ENCODE measurements at places on chromosomes 1 and 21.
A peak's percentile ranks its signal among the peaks of the same experiment; 100 is the strongest.

- no peak for DNase-seq
These were observed 3.1 kb upstream of the KRTAP21-1 start for GRCh38 chr21:30758306-30758705.

GRCh38 chr1:53197291-53198200, 922 bp downstream of the CPT2 start:
- DNase-seq, result no peak

DNA sequence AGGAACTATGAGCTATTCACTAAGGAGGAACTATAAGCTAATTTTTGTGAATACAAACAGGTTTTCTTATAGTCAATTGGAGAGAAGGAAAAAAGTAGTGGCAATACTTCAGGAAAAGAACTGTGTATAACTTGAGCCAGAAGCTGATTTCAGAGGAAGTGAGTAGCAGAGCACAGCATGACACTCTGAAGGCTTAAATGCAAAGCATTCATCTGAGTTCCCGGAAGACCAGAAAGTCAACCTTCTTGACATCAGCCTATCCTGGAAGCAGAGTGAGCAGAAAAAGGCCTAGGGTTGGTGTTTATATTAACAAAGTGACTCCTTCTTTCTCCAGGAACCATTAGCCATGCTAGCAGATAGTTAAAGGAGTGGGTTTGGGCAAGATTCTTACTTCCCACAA, 545.2 kb downstream of the MRPL39 start:
- no peak for DNase-seq

GRCh38 chr1:24304763-24305162, 14.4 kb upstream of the GRHL3 start:
- DNase-seq, result no peak

DNA sequence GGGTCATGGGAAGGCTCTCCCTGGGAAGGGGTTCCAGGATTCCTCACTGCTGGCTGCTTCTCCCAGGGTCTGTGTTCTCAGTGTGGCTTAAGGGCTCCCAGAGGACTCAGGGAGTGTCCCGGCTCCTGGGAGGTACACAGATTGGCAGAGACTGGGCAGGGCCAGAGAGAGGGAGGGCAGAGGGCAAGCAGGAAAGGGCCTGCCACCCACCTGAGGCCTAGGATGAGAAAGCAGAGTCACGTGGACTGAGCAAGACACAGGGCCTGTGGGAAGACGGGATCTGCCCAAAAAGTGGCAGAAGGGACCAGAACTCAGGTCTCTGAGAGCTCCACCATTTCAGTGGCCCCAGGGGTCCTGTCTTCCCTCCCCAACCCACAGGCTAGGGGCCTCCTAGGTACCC, 871 bp downstream of the SLFNL1 start:
- no peak for DNase-seq

- no peak for DNase-seq
These were observed 125.9 kb downstream of the RGS21 start for GRCh38 chr1:192442736-192443135.

DNA sequence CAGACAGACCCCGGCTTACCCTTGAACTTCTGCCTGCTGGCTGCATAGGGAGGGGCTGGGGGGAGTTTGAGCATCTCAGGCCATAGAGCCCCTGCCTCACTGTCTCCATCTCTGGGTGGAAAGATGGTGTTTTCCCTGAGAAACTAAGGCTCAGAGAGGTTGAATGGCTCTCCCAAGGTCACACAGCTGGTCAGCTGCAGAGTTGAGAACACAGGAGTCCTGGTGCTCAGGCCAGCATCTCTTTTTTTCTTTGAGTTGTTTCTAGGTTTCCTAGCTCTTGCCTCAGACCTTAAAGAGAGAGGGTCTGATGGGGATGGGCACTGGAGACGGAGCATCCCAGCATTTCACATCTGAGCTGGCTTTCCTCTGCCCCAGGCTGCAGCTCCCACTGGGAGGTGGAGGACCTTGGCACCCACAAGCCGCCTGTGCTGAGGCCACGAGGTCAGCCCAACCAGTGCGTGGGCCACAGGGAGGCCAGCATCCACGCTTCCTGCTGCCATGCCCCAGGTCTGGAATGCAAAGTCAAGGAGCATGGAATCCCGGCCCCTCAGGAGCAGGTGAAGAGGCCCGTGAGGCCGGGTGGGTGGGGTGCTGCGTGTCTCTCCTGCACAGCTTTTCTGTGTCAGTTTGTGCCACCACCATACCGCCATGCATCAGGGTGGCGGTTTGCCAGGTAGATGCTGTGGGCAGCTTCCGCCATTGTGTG, 21.8 kb downstream of the PCSK9 start:
- no peak for DNase-seq

DNA sequence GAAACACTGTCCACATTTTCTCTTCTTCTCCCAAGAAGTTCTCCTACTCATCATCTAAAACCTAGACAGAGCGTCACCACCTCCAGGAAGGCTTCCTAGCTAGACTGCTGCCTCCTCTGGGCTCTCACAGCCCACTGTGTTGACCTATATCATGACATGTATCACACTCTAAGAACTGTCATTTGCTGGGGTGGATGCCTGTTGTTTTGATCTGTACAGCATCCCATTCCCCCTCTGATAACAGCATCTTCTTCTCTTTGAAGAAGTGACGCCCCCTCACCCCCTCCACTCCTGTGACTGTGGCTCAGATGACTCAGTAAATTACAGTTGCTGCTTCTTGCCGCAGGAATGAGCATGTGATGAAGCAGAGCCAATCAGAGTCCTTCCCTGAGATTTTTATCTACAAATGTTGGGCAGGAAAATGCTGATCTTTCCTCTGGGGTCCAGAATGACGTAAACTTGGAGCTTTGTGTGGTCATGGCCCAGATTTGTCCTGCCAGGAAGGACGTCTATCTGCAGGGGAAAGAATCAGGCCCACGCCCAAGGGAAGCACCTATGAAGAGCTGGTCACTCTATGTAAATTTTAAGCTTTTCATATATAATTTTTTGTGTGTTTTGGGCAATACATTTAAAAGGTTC, 28.0 kb upstream of the FOXO6 start:
- no peak for DNase-seq

GRCh38 chr1:100266741-100267140, 725 bp downstream of the RTCA start:
- no peak for DNase-seq

GRCh38 chr1:58545591-58546519, 671 bp downstream of the OMA1 start:
- DNase-seq, result peak; percentile 90

DNA sequence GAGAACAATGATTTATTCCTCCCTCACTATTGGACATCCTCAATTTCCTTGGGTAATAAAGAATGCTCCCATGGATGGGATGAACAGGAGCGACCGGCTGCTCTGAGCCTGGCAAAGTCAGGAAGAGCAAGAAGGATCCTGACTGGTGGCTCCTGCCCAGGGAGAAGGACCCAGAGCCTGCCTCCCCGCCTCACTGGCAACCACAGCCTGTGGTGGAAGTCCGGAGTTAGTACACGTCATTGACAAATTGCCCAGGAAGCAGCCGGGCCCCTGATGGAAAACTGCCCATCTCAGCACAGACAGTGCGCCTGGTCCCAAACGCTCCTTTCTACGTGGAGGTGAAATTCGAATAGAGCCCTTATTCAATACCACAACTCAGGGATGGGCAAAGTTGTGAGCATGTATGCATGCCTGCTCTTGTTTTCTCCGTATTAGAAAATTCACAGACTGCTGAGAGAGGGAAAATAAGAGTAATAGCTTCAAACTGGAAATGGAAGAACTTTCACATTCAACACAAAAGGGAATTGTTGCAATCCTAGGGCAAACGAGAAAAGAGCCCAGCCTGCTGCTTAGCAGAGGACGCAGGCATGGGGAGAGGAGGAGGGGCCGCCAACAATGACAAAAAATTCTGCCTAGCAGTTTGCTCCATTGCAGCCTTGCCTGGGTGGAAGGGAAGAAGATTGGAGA, 397.1 kb upstream of the VAMP3 start:
- DNase-seq, result peak; percentile 69

GRCh38 chr1:36471830-36472641, 7.9 kb upstream of the MRPS15 start:
- DNase-seq, result no peak

GRCh38 chr1:91752324-91752723, 133.6 kb downstream of the TGFBR3 start:
- no peak for DNase-seq

GRCh38 chr1:77834771-77835334, 53.6 kb upstream of the NEXN start:
- DNase-seq, result no peak

DNA sequence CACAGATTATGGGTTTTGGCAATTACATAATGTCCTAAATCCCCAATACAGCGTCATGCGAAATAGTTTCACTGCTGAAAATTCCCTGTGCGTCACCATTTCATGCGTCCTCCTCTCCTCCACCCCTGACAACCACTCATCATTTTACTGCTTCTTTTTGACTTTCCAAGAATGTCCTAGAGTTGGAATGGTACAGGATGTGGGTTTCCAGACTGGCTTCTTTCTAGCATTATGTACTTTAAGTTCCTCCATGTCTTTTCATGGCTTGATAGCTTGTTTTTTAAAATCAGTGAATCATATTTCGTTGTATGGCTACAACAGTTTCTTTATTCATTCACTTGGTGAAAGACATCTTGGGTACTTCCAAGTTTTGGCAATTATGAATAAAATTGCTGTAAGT, 7.4 kb downstream of the NBPF3 start:
- DNase-seq, result no peak

DNA sequence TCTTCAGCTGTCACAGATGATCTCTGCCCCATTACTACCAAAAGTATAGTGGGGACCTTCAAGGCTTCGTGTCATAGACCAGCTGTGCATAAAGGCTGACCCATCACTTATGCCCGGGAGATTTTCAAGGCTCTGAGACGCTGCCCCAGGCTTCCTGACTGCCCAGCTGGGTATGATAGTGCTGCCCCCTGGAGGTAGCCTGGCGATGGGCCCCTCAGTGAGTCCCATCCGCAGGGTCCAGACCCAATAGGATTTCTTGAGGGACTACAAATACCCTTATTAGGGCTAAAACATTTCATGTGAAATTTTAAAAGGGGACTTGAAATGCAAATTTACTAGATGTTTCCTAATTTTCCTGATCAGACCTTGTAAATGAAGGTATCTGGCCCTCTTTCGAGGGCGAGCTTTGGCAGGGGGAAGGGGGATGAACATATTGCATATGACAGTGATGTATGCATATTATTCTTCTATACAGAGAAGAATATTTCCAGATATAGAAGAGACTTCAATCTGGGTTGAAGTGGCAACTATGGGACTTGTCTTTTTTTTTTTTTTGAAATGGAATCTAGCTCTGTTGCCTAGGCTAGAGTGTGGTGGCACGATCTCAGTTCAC, 11.7 kb upstream of the FCMR start:
- no peak for DNase-seq

DNA sequence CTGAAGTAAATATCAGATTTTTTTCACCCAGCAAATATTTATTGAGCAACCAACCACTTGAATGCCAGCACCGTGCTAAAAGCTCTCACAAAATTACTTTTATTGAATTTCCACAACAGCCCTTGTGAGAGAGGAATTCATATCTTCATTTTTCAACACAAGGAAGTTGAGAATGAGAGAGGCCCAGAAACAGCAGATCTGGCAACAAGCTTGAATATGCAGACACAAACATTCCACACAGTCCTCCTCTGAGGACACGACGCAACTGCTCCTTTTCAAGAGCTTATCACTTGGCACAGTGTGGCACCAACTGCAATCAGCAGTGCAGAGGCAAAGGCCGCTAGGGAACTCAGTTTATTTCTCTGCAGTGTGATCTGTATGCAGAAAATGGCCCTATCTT, 32.2 kb upstream of the IFNAR2 start:
- DNase-seq, result no peak

DNA sequence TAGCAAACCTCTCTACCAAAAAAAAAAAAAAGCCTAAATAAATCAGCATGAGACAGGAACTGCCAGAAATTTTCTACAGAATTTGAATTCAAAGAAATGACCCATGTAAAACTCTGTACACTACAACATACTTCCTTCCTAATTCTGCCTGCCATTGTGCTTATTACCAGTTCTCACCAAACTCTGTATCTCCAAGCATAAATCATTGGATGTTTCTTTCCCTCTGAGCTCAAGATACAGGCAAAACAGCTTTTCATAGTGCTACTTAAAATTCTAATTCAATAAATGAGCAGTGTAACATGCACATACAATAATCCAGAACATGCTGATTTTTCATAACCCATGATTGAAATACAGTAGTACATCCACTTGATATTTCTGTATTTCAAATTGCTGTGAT, 87.0 kb downstream of the EIF4G3 start:
- DNase-seq, result no peak

GRCh38 chr1:37038227-37039093, 4.1 kb upstream of the GRIK3 start:
- DNase-seq, result no peak

DNA sequence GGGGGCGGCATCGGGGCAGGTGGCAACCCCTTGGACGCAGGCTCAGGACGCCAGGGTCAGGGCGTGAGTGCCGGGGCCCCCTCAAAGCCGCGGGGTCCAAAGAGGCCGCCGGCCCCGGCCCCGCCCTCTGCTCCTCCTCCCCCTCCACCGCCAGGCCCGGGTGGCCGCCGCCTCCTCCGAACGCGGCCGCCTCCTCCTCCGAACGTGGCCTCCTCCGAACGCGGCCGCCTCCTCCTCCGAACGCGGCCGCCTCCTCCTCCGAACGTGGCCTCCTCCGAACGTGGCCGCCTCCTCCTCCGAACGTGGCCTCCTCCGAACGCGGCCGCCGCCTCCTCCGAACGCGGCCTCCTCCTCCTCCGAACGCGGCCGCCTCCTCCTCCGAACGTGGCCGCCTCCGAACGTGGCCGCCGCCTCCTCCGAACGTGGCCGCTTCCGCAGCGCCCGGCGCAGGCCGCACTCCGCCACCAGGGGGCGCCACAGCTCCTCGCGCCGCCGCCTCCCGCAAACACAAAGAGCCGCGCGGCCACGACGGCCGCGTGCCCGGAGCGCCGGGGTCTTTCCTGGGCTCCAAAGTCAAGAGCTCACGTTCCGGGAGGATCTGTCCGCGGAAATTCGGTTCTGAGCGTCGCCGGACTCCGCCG, 19.3 kb upstream of the SAMD11 start:
- peak; percentile 90 for DNase-seq

GRCh38 chr21:42564561-42564971, 50.9 kb downstream of the SLC37A1 start:
- DNase-seq, result peak; percentile 12

GRCh38 chr1:15501208-15502032, 22.6 kb downstream of the CASP9 start:
- no peak for DNase-seq

GRCh38 chr1:213331631-213332175, 280.7 kb downstream of the RPS6KC1 start:
- DNase-seq, result no peak

GRCh38 chr1:7313081-7313546, 458.0 kb upstream of the VAMP3 start:
- DNase-seq, result no peak

DNA sequence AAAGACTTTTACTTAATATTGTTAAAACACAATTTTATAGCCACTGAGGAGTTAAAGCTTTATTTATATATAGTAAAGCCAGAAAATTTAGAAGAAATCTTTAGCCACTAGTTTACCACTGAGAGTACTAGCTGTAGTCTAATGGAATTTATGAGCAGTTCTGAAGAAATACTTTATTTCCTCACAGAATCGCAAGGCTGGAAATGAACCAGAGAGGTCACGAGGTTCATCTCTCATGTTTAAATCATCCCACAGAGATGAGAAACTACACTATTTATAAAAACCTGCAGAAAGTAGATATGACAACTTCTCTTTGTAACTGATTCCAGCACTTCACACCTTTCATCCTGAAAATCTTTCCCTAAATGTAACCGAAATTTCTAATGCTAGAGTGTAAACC, 26.0 kb downstream of the ADGRL4 start:
- DNase-seq, result no peak

Data from left hindlimb (tissue), 1 donor.